ENCODE measurements at places on chromosomes 2 and 18.

- peak; percentile 64 for DNase-seq
Measured at GRCh38 chr2:20222769-20223406, 2.0 kb downstream of the SDC1 start.

GRCh38 chr2:130307850-130308249 lies 34.8 kb upstream of the IMP4 start:
- no peak for DNase-seq

DNA sequence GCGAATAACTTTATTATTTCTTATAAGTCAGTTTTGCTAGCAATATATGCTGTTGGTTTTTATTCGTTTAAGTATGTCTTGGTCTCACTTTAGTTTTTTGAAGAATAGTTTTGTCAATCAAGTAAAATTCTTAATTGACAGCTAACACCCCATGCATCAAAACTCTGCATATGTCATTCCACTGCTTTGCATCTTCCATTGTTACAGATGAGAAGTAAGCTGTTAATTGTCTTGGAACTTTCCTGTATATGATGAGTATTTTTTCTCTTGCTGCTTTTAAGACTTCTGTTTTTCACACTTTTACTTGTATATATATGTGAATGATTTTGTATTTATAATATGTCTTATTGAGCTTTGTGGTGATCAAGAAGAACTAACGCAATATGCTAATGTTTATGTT lies 1048.4 kb downstream of the CNTNAP5 start:
- DNase-seq = no peak

- DNase-seq = no peak
Measured at GRCh38 chr2:46970334-46971288, 55.0 kb upstream of the MCFD2 start.

All from DMS79 (cell line).